Nucleus accumbens (tissue), 56 donors: ENCODE measurements at places on chromosomes 7 and 10.

DNA sequence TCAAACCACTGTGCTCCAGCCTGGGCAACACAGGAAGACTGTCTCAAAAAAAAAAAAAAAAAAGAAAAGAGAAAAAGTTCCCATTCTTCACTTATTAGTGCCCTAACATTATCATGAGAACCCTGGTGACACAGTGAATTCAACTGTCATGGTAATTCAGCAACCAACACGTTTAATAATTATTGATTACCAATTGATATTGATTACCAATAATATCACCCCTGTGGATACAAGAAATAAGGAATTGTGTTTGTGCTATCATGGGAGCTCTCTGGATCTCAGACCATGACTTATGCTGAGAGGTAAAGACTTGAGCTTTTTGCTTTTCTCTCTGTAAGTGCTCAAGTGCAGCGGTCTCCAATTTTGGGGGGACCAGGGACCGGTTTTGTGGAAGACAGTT lies 195.3 kb downstream of the TPST1 start:
- no peak for DNase-seq

GRCh38 chr7:147803606-147804005 lies 787.0 kb upstream of the C7orf33 start:
- no peak for DNase-seq

GRCh38 chr7:97580205-97580604 lies 151.7 kb upstream of the TAC1 start:
- DNase-seq = no peak

- no peak for DNase-seq
Measured at GRCh38 chr10:132011024-132011423, 29.3 kb upstream of the BNIP3 start.

DNA sequence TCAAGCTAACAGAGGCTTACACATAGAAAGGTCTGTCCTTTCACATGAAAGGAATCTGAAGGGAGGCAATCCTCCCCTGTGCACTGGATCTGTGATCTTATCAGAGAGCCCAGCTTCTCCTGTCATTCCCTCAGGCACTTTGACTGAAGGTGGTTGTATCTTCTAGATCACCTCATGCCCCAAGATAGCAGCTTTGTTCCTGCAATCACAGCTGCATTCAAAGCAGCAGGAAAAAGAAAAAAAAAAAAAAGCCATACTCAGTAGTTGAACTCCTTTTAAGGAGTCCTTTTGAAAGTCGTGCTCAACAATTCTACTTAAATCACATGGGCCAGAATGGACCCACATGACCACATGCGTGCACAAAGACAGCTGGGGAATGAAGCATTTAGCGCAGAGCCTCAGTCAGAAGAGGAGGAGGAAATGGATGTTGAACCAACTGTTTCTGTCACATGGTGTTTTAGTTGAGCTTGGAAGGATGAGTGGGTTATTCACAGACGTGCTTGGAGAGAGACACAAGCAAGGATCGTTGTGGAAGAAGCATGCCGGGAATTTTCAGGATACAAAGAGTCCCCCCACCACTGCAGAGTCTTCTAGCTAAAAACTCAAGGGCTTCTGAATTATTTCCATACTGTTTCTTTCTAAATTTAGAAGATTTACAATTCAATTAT lies 13.0 kb upstream of the PFKP start:
- DNase-seq = no peak

DNA sequence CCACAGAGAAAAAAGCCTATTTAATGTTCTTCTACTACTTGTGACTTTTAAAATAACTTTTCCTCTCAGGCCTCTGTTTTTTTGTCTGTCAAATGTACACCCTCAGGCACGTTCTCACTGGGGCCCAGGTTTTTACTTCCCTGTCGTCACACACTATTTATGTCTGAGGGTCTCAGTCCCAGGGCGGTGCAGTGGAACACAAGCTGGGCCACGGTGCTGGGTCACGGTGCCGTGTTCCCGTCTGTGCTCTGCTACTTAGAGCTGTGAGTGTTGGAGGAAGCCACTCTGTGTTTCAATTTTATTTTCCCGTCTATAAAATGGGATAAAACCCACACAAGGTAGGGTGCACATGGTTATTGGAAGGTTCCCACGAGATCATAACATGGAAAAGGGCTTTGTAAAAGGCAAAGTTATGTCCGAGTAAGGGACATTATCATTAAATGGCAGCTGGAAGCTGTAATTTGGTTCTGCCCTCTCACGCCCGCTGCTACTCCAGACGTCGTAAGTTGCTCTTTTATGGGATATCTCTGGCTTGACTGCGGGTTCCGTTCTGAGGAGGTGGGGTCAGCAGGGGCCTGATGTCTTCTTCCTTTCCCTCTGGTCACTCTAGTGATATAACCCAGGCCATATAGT lies 25.2 kb downstream of the ZNF775 start:
- DNase-seq = no peak

GRCh38 chr10:26528715-26529393 lies 90.7 kb downstream of the APBB1IP start:
- no peak for DNase-seq

- DNase-seq = no peak
Measured at GRCh38 chr10:85645053-85645452, 721.5 kb downstream of the GRID1 start.

GRCh38 chr7:2654059-2654458 lies 22.3 kb downstream of the TTYH3 start:
- no peak for DNase-seq

GRCh38 chr10:86139066-86139657 lies 227.4 kb downstream of the GRID1 start:
- peak; percentile 8 for DNase-seq
